ENCODE measurements at places on chromosomes 13 and 19. TPM values are rescaled to one million over a fixed set of nuclear protein-coding genes. Genes with fewer than 3 reads are reported as not detected.

ZNF229 gene
- 12.3 TPM for total RNA-seq

DNA sequence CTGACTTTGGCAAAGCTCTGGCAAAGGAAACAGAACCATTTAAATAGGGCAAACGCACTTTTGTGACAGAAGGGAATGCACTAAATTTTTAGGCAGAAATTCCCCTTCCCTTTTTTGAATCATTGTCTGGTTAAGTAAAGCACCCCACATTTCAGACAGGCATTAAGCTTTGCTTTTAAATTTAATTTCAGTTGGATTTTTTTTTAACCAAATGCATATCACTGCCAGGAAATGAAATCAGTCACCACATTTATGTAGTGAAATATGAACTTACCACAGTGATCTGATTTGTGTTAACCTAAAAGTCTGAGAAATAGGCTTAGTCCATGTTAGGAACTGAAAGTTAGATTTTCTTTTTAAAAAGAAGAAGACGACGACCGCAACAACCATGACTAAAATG is 10.8 kb downstream of the GPR183 start:
- DNase-seq: no peak

DNA sequence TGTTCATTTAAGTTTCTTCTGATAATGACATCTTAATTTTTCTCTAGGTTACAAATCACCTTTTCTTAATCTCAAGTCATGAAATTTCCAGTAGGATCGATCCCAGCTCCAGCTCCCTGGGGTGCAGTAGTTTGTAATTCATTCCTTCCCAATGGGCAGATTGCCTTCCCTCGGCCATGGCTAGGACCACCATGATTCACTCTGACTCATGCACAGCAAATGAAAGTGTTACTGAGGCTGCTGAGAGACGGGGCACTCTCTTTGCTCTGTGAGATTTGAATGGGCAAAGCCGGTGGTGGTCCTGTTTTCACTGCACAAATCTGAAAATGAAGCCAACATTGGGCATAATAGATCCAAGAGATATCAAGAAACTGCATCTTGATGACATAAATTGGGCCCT is 202.8 kb upstream of the IRS2 start:
- DNase-seq: no peak

LYPD5 gene
- total RNA-seq: 1.6 TPM

DNA sequence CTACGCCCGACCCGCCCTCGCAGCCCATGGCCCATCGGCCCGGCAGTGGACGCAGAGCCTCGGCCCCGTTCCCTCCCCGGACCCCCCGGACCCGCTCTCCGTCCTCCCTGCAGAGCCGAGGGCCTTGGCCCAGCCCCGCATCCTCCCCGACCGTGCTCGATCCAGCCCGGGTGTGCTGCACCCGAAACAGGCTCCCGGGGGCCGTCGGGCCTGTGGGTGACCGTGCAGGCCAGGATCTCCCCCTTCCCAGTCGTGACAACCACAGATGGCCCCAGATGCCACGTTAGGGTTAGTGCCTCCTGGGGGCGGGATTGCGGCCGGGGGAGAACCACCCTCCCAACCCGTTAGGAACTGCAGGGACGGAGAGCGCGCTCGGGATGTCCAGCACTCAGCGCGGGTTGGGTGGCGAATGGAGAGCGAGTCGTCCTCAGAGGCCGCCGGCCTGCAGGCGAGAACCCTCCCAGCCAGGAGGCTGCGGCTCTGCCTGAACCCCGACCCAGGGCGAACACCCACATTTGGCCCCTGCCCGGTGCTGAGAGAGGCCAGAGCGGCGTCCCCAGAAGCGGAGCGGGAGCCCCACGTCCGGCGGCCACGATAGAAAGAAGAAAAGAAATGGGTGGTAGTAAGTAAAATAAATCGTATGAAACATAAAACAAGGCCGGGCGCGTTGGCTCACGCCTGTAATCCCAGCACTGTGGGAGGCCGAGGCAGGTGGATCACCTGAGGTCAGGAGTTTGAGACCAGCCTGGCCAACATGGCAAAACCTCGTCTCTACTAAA is 6.7 kb upstream of the MADCAM1 start:
- peak; percentile 32 for DNase-seq

- no peak for DNase-seq
Observed at GRCh38 chr13:76378767-76379166, 507.4 kb downstream of the KCTD12 start.

Measured in tongue (tissue), 3 donors.